T-helper 17 cell (primary cell): ENCODE measurements at places on chromosomes 12 and 14.
A peak's percentile ranks its signal among the peaks of the same experiment; 100 is the strongest.

DNA sequence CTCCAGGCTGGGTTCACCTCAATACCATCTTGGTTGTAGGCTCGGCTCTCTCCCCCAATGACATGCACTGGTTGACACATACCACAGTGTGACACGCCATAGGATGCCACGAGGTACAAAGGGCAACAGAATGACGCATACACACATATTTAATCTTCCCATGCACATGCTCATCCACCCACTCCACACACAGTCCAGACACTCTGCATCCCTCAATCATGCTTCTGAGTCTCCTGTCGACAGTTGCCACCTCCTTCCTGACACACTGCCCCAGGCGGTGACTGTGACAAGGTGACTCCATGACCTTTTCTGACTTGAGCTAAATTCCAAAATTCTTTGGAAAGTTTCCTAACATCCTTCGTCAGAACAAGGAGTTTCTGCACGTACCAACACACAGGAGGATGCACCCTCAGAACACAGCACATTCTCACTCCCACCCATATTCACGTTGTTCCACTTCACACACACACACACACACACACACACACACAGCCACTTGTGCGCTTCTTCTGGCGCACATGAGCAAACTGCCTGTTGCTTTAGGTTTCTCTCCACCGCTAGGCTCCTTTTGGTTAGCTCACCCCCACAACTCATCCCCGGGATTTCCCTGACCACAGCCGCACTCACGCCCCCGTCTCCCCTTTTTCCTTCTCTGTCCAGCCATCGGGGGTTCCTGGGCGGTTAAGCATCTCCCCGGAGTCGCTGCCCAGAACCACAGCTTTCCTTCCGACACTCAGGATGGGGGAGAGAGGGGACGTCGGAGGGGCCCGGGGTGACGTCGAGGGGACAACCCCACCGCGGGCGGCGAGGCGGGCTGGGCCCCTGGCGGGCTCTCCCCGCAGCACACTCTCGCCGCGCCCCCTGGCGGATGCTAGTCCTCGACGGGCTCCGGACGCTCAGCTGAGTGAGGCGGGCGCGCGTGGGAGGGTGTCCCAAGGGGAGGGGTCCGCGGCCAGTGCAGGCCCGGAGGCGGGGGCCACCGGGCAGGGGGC lies 536 bp upstream of the WNT1 start:
- peak; percentile 88 for DNase-seq

DNA sequence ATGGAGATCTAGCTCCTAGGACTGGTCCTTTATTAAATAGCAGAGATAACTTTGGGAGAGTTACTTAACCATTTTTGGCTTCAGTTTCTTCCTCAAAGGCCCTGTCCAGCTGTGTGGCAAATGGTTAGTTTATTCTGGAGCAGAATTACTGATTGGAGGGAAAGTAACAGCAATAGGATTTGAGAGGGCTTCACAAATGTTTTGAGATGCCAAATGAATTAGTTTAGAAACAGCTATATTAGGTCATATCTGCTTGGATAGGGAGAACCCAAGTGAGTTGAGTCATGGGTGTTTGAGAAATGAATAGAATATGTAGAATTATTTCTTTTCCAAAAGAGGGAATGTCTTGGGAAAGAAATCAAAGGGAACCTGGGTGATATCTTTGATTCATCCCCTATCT lies 17.5 kb downstream of the RASSF3 start:
- no peak for DNase-seq

DNA sequence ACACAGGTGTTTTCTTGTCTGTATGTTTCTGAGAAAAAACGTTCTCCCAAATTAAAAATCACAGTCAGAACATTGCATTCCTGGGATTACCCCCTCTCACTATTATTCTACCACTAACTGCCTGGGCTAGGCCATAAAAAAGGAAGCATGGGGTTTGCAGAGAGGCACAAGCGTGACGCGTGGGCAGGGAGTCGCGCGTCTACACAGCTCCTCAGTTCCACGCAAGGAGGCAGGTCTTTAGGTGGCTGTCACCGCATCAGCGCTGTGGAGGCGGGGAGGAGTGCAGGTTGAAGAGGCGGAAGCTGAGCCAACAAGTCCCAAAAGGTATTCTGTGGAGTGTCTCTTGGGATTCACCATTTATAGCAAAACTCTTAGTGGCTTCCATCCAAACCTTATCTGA lies 109.9 kb downstream of the RIMBP2 start:
- DNase-seq, result no peak

- DNase-seq, result no peak
These were observed 184.2 kb upstream of the FOXN3 start for GRCh38 chr14:89600950-89601826.

DNA sequence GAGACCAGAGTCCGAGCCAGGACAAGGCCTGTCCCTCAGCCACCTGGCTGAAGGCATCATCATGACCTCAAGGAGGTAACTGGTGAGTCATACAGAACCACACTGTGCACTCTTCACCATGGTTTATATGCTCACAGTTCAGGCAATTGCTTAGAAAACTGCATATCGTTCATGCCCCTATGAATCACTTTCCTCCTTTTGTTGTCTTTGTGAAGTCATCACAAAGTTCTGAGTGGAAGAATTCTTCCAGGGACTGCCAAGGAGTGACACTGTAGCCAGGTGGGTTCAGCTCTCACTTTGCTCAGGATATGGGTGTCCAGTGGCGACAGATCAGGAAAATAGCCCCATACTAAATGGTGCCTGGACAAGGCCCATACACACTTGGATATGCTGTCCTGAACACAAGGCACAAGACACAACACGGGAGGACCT lies 92.5 kb downstream of the DPF3 start:
- no peak for DNase-seq

- no peak for DNase-seq
These were observed 69.9 kb downstream of the TGFB3 start for GRCh38 chr14:75911883-75912282.

GRCh38 chr12:93664573-93665138 lies 12.5 kb upstream of the CRADD start:
- DNase-seq, result no peak

GRCh38 chr12:89081719-89082369 lies 270.5 kb downstream of the DUSP6 start:
- DNase-seq, result no peak

GRCh38 chr12:19369691-19370148 lies 69.6 kb upstream of the AEBP2 start:
- DNase-seq, result no peak

DNA sequence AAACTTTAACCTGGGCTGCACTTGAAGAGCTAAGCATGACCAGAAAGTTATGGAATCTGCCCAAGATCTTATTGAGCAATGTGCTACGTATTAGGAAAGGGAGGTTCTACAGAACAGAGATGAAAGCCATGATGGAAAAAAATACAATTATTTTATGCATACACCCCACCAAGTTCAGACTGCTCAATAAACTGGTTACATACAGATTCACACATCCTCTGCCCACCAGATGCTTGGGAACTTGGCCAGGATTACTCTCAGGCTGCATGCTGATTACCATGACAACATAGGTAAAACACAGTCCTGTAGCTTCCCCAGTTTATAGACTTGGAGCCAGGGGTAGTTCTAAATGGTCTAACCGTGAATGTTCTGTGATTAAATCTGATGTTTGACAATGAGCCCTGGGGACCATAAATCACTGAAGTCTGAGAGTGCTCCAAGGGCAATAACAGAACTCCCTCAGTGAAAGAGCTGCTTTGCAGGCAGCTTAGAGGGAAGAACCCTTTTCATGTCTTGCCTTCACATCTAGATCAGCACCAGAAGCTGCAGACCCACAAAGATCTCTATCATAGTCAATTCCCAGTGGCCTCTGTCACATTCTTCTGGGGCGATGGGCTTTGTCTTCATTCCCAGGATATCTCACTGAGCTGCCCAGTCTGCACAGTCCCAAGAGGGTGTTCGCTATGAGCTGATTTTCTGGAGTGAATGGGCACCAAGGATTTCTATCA lies 232.2 kb downstream of the EMP1 start:
- no peak for DNase-seq

DNA sequence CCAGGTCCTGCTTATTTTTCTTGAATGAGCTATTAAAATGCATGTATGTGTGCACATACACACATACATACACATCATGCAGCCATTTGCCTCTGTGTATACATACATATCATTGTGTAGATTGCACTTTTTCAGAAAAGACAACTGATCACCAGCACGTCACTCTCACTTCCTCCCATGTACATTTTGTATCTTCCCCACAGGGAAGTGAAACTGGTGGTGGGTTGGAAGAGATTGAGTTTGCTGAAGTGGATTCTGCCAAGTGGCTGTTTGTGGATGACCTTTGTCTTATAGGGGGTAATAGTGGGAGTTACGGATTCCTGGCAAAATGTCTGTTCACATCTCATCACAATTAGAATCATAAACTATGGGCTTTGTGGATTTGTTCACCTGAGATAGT lies 448.6 kb downstream of the RAD51B start:
- DNase-seq, result no peak

DNA sequence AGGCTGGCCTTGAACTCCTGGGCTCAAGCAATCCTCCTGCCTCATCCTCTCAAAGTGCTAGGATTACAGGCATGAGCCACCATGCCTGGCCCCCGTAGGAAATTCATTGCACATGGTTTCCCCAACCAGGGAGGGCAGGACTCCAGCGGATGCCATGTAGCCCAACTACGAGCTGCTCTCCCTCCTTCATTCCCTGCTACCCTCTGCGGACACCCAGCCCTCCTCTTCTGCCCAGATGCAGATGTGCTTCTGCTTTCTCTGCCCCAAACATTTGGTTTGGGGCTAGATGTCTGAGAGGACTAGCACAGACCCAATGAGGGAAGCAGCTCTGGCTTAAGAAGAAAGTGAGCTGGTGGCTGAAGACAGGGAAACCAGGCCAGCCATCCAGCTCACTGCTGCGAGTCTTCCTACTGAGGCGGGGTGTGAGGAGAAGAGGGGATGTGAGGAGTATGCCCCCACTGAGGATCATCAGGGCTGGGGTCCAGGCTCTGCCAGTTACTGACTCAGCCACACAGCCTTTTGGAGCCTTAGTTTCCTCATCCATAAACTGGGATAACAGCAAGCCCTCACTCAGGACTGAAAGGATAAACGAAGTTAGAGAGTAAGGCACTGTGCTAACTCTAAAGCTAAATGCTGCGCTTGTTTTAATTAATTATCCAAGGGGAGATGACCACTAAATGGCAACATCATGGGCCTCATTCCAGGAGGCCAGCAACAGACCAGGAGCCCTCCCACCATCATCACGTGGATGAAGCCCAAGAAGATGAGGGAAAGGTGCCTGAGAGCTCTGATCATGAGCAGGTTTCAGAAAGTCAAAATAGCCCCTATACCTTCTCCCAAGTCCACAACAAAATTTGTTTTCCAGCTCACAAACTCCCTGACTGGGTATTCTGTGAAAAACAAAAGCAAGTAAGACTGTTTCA lies 10.9 kb downstream of the CTDSP2 start:
- DNase-seq, result no peak

DNA sequence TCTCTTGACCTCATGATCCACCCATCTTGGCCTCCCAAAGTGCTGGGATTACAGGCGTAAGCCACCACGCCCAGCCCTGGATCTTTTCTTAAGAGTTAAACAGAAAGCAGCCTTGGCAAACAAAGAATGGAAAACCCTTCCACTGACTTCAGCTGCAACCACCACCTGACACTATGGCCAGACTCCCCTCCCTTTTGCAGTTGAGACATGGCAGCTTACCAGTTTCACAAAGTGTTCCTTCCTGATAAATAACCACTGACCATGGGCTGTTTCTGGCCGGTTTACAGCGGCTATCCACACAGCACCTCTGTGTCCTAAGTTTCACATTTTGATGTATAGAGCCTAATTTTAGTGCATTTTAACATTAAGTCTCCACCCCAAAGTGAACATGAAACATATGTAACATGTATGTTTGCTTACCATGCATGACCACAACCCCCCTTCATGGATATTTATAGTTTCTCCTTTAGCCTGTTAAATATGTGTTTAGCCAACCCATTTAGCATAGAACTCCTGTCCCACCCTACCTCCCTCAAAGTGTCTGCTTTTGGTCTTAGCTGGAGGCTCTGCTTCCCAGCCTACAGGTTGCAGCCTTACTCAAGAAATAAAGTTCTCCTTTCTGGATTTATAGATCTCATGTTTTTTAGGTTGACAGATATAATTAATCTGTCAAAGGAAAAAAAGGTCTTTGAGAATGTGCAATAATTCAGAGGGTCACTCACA lies 32.7 kb upstream of the RAB21 start:
- DNase-seq, result no peak

DNA sequence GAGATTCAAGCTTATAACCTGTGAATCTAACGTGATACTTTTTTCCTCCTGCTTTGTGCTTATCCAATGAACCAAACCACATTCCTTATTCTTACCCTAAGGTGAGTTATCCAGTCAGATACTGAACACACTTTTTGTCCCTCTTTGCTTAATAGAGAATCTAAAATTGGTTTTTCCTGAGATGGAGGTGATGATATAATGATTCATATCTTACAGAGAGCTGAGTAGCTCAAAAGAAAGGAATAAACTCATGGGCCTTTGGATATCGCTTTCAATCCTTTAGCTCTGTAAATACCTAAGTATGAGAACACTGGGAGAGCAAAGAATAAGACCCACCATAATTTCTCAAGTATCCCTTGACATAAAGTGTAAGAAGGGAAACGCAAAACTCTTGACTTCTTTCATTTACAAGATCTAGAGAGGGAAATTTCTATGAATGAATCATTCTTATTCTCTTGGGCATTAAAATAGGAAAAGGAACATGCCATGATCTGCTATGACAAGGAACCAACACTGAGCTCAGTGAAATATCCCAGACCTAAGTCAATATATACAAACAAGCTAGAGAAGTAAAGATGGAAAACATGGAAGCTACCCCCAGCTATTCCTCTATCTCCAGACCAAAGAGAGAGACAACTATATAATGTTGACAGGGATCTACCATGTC lies 81.8 kb upstream of the STAC3 start:
- no peak for DNase-seq

DNA sequence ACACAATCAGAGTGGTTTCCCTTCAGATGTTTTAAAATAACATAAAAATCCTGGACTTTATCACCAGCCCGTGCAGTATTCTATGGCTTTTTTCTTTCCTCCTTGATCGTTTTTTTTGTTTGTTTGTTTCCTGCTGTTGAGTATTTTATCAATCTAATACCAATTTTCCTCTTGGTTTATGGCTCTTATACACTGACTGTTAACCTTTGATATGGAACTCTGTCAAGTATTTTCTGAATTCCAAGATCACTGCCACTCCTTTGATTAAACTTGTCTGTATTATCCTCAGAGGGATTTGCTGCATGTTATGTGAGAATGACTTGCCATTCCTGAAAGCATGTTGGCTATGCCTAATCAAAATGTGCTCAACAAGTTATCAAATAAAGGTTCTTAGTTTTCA lies 88.4 kb downstream of the PELI2 start:
- no peak for DNase-seq

DNA sequence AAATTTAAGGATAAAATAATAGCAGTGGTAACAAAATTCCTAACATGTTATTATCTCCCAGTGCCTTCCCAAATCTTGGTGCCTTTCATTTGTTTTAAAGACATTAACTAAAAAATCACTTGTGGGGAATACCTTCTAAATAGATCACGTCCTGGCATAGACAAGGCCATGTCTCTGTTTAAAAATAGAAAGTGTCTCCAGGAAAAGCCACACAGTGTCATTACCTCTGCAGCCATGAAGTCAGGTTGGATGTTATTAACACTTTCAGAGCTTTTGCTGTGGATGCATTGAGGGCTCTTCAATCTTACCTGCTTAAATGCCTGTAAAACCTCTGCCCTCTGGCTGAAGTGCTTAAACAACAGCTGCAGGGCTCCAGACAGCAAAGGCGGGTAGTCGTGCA lies 211.1 kb downstream of the ITPR2 start:
- no peak for DNase-seq

GRCh38 chr12:57621497-57622292 lies 10.5 kb downstream of the ARHGEF25 start:
- peak; percentile 39 for DNase-seq
